ENCODE measurements at places on chromosomes 2 and 18. TPM values are rescaled to one million over a fixed set of nuclear protein-coding genes. Genes with fewer than 3 reads are reported as not detected.

GRCh38 chr18:24254071-24254470 lies 115.2 kb downstream of the CABYR start:
- no peak for DNase-seq

DNA sequence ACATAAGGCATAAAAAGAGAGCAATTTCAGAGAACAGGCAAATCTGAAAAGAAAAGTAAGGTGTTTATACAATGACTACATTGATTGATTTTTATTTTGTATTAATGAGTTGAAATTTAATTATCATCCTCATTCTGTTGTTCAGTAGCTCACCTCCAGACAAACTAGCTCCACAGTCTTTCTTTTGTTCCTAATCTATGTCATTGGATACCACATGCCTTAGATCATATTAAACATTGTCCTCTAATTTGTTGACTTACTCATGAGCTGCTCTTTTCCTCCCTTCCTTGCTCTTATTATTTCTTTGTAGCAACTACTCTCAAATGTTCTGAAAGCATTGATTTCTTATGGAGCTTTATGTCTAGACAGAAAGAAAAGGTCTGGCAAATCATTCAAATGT lies 185.5 kb upstream of the ZSWIM2 start:
- DNase-seq = no peak

- peak; percentile 80 for DNase-seq
Observed at GRCh38 chr2:217900010-217900779, 102.6 kb downstream of the TNS1 start.

Gene POTEE
- not detected for total RNA-seq

GRCh38 chr2:191931329-191931728 lies 84.4 kb upstream of the CAVIN2 start:
- no peak for DNase-seq

GRCh38 chr2:46490521-46491141 lies 11.3 kb downstream of the TMEM247 start:
- DNase-seq = peak; percentile 63

DNA sequence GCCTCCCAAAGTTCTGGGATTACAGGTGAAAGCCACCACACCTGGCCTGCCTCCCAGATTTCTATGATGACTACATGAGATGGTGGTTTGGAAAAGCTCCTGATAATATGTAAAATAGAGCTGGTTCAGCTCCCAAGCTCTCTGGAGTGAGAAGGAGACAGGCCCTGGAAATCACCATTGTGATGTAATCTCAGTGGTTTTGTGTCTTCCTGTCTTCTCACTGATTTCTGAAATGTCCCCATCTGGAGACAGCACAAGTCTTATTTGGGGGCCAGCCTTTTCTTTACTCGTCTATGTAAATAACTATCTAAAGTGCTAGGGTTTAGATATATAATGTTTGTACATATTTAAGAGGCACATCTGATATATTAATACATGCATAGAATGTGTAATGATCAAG lies 64.0 kb downstream of the CCNT2 start:
- DNase-seq = no peak

DNA sequence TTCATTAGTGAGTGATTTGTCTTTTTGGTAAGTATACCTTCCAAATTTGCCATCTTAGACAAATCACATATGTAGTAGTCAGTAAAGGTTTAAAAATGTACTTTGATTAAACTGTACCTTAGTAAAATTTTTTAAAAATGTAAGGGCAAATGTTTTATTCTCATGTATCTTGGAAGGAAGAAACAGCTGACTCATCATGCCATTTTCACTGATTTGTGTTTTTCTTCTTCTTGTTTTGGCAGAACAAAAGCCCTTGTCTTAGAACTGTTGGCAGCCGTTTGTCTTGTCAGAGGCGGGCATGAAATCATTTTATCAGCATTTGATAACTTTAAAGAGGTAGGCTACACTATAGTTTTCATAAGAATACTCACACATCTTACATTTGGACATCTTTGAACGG lies 136.5 kb downstream of the PRPF40A start:
- no peak for DNase-seq

- DNase-seq = no peak
Observed at GRCh38 chr2:83006961-83007360, 1452.1 kb downstream of the SUCLG1 start.

Gene GAREM2
- total RNA-seq = 1.9 TPM

DNA sequence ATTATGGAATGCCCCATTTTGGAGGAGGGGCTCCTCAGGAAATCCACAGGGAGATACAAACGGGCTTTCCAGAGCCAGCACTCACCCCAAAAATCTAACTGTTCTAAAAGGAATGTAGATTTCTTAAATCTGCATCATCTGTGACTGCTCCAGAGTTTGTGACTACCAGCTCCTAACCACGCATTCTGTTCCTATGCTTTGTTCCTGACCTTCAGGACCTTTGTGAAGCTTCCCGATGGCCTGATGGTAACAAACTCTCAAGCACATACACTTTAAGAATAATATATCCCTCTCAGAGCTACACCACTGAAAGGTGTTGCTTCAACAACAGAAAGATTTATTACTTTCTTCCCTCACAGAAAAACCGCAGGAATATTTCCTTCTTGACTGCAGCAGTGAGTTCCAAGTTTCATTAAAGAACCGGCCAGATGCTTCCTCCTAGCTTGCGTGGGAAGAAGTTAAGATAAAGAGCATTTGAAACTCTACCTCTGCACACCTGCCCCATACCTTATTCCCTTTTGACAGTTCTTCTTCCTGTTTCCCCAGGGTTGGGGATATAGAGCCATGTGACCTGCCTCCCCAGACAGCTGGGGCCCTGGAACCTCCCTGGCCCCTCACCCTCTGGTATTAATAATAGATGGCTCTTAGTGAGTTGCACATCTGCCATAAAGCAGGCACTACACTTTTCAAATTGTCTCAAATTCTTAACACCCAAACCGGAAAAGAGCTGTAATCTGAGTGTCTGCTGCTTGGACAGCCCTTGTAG lies 40.2 kb upstream of the EML4 start:
- no peak for DNase-seq

GRCh38 chr2:144357623-144358373 lies 162.1 kb downstream of the ZEB2 start:
- DNase-seq = no peak

- DNase-seq = no peak
Observed at GRCh38 chr2:25842155-25842554, 36.1 kb downstream of the ASXL2 start.

Gene C2orf72
- total RNA-seq = 1.5 TPM

Gene GALR1
- 0.06 TPM for total RNA-seq

Gene MOCOS
- total RNA-seq = 5.0 TPM

- DNase-seq = no peak
Observed at GRCh38 chr18:54173980-54174630, 50.4 kb downstream of the MBD2 start.

Gene FIGN
- total RNA-seq = 6.5 TPM

DNA sequence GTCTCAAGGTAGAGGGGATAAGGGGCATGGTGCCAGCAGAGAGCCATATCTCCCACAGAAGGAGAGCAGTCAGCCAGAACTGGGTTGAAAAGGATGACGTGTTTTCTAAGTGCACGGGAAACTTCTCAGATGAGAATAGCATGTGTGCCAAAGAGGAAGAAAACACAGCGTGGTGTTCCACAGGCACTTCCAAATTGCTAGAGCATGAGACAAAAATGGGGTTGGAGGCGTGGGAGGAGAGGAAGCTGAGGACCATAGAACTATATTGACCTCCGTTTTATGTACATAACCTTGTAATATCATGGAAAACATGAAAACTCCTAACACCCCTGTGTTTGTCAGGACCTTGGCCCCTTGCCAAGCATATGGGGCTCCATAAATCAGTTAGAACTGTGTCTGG lies 682.7 kb upstream of the RAB6C start:
- DNase-seq = no peak

DNA sequence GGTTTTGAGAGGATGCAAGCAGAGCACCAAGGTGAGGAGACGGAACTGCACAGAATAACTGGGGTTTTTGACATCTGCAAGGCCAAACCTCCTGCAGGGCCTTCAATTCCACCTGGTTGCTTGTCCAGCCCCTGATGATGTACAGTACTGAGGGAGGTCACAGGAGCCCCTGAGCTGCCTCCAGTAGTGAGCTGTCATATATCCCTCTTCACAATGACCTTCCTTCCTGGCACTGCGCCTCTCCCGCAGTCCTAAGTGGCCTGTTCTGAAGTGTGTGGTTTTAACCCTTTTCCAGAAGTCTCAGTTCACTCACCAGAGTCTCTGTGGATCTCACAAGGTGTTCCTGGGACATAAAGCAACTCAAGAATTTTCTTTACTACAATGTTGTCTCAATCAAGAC lies 45.3 kb downstream of the LRRTM1 start:
- DNase-seq = no peak

GRCh38 chr2:142984657-142985056 lies 107.2 kb downstream of the KYNU start:
- no peak for DNase-seq

GRCh38 chr2:151842830-151843690 lies 14.8 kb upstream of the ARL5A start:
- DNase-seq = no peak

DNA sequence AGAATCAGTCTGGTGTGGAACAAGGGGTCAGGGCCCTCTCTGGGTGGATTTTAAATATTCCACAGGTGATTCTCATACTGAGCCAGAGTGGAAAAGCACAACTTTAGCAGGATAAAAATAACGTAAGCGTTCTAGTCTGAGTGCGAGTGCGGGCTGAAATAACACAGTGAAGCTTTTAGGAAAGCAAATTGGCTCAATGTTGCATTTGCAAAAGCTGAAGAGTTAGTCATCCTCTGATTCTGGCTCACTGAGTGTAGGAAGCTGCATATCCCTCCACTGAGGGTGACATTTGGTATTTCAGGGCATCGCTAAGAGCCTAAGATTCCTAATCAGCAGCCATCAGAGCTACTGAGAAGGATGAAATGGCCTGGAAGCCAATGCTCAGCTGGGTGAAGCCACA lies 134.7 kb downstream of the RIF1 start:
- no peak for DNase-seq

Data from upper lobe of right lung (tissue), 1 donor.